Stimulated activated CD8-positive, alpha-beta memory T cell treated with anti-CD3 and anti-CD28 coated beads, Interleukin-7, amount 100 ng/mL, for 1 hour (primary cell): ENCODE measurements at places on chromosomes 3 and 15.

DNA sequence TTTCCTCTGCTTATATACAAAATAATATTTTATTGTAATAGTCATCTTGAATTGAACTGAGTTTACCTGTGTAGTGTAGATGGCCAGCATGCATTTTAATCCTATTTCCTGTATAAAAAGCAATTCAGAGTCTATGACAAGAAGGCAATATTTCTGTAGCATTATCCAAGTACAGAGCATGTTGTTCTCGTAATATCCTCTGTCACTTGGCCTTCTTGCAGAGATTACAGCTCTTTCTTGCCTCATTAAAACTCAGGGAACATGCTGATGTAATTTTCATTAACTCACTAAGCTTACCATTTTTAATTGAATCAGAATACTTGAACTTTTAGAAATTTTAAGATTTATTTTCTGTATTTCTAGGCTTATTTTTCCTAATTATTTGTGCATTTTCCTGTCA lies 203.3 kb upstream of the AGTR1 start:
- DNase-seq: no peak

- DNase-seq: no peak
These were observed 16.7 kb downstream of the NRROS start for GRCh38 chr3:196656213-196656612.

GRCh38 chr15:69809421-69809820 lies 288.3 kb downstream of the TLE3 start:
- no peak for DNase-seq

DNA sequence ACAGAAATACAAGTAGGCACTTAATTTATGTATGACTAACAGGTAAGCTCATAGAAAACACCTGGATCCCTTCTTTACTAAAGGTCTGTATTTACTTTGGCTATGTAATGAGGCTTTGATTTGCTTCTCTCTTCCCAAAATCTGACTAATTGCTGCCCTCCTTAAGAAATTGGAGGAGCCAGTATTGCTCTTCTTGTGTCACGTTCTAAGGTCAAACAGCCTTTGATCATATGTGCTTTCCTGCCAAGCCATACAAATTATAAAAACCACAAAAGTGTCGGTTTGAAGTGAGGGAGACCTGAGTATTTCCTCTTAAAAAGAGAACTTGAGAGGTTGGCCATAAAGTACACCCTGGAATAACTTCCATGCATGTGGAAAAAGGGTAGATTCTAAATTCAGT lies 112.1 kb upstream of the MB21D2 start:
- DNase-seq: no peak

DNA sequence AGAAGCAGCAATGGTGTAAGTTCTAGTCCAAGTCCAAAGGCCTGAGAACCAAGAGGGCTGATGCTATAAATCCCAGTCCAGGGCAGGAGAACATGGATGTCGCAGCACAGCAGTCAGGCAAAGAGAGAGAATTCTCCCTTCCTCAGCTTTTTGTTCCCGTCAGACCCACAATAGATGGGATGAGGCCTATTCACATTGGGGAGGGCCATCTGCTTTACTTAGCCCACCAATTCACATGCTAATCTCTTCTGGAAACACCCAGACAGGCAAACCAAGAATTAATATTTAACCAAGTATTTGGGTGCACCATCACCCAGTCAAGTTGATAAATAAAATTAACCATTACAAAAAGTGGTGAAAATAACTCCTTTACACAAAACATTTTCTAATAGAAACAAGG lies 511.7 kb upstream of the UBE2E2 start:
- no peak for DNase-seq

- no peak for DNase-seq
These were observed 12.9 kb downstream of the OR5AC2 start for GRCh38 chr3:98099848-98100247.

- DNase-seq: no peak
These were observed 8.7 kb downstream of the FEM1B start for GRCh38 chr15:68286256-68286655.

- DNase-seq: no peak
These were observed 7.7 kb upstream of the FGD5 start for GRCh38 chr3:14810801-14811661.

GRCh38 chr3:180358179-180358578 lies 243.8 kb upstream of the TTC14 start:
- no peak for DNase-seq

DNA sequence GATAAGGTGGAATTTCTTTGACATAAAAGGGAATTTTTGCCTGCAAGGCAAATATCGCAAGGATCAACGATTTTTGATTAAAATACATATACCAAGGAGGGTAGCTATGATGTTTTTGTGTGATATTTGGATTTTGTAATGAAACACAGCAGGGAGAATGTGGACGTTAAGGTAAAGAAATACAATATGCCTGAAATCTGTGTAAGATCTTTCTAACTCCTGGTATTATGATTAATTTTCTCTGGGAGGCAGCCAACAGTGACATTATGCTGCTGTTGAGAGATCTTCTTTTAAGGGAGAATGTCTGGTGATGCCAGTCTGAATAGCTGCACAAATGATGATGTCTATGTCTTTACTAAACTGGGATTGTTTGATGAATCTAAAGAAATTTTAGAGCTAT lies 972.2 kb downstream of the SQOR start:
- DNase-seq: no peak

DNA sequence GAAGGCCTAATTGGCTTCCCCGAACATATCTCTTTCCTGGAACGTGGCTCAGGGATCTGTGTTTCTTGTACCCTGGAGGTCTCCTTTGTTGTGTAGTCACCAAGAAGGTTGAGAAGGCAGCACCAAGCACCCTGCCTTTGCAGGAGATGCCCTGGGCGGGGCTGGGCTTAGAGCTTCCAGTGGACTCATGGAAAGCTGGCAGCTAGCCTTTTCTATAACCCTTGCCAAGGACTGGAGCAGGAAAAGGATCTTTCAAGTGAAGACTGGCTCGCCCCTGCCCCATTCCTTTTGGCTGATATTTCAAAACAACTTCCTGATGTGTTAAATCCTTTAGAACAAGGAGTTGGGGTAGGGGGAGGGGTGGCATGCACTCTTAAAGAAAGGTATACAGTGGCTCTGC lies 58.9 kb upstream of the EPHA6 start:
- no peak for DNase-seq

GRCh38 chr3:41592753-41593510 lies 369.0 kb downstream of the ULK4 start:
- no peak for DNase-seq

GRCh38 chr3:13886593-13887129 lies 6.8 kb upstream of the WNT7A start:
- DNase-seq: no peak

DNA sequence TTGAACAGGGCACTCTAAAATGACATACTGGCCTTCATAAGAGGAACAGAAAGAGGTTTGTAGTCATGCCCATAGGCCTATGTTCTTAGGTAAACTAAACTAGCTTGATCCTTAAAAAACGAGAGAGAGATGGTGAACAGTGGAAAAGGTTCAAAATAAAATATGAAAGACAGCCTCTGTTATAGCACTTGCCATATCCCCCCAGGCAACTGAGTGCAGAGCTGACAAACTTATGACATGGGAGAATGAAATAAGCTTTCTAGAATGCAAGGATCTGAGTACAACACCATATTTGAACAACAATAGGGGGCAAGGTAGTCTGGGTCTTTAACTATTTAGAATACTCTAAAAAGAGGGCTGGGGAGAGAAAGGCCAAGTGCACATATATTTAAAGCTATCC lies 700.6 kb upstream of the CFAP20DC start:
- DNase-seq: no peak

DNA sequence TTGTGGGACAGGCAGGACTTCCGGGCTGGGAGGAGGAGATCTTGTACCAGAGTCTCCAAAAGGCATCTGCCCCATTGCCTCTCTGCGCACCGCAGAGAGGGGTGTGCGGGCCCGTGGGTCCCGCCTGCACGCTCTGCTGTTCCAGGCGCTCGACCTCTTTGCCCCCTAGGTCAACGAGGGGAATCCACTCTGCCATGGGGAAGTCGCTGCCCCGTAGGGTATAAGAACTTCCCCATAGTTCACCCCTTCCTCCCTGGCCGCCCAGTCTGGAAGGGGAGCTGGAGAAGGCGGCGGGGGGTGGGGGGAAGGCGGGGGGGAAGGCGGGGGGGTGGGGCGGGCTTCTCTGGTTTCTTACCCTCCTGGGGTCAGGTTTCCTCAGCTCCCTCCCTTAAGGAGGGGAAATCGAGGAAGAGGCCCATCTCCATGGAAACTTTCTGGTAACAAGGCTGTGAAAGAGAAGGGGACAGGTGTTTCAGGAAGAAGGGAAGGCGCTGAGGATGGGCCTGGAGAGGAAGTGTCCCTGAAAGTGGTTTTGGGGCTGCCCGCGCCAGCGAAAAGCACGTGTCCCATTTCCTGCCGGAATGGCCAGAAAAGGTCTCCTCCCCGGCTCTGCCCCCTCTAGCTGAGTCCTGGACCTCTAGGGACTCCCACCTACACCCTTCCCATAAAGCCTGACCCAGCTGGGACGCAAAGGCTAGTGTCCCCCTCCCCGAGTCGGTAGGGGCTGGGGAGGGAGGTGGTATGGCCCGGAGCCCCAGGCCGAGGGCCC lies 27.5 kb downstream of the NR1I2 start:
- DNase-seq: no peak

DNA sequence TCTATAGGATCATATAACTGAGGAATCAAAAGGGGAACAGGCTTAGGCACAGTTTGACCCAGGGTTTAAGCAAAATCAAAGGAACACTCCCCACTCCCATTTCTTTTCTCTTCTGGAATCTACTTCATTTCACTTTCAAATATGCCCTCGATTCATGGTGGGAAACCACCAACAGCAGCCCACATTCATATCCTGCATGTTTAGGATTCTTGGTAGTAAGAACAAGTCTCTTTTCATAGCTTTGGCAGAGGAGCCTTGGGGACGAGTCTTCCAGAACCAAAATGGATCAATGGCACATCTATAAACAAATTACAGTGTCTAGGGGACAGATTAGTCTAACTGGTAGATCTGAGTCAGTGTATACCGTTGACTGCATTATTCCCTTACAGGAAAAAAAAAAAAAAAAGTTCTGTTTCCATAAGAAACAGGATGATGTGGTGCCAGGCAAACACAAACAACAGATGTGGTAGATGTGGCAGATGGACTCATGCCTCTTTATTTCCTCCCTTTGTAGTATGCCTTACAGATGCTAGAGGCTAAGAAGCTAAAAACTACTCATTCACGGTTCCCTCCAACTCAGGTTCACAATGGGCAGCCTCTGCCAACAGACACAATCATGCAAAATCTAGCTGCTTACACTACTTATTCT lies 578.3 kb upstream of the ADAMTS9 start:
- DNase-seq: no peak

GRCh38 chr3:39250116-39250747 lies 29.6 kb downstream of the CX3CR1 start:
- no peak for DNase-seq

GRCh38 chr15:44298878-44299277 lies 10.4 kb downstream of the GOLM2 start:
- DNase-seq: no peak
